ENCODE measurements at places on chromosomes 5 and 9. TPM values are rescaled to one million over a fixed set of nuclear protein-coding genes. Genes with fewer than 3 reads are reported as not detected.

TRAF1 gene
- total RNA-seq = 115 TPM

GABBR2 gene
- total RNA-seq = not detected

GLDC gene
- 2.3 TPM for total RNA-seq

ADAMTSL1 gene
- not detected for total RNA-seq

EPB41L4A gene
- 5.8 TPM for total RNA-seq

DNA sequence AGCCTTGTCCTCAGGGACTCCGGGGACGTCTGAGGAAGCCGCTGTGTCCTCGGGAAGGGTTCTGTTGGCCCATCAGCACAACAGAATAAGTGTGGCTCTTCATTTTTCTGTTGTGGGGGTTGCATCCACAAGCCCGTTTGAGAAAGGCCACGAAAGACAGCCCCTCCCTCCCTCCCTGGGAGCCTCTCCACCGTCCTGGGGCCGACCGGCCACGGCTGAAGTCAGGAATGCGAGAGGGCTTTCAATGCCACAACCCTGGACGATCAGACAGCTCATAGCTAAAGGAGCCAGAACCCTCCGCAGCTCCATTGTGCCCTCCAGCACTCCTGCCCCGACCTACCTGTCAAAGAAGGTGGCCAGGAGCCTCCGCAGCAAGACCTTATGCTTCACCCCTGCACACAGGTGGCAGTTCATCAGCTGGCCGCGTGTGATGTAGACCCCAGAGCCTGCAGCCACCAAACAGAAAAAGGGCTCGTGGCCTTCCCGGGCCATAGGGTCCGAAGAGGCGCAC is 52.4 kb upstream of the UBAC1 start:
- no peak for DNase-seq

- DNase-seq = no peak
Measured at GRCh38 chr9:130933114-130934046, 5.7 kb downstream of the FIBCD1 start.
